Activated T-cell treated with anti-CD3 and anti-CD28 coated beads, Interleukin-2, amount 50 U/mL, for 1 hour (primary cell): ENCODE measurements at places on chromosomes 6 and 20.

- no peak for DNase-seq
These were observed 125.9 kb downstream of the TRMT11 start for GRCh38 chr6:126112171-126112632.

DNA sequence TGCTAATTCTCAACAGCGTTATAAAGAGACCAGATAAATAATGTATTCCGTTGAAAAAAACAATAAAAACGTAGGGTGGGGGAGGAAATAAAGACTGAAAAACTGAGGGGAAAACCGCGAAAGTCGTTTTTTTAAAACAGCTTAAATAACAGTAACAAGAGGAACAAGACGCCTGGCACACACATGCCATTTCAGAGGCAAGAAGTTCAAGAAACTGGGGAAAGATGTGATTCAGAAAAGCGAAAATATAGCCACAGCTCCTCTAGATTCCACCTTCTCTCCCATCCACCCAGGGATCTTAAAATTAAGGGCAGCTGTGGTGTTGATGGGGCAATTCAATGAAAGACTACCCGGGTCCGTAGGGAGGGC is 1.3 kb downstream of the EPB41L2 start:
- no peak for DNase-seq

DNA sequence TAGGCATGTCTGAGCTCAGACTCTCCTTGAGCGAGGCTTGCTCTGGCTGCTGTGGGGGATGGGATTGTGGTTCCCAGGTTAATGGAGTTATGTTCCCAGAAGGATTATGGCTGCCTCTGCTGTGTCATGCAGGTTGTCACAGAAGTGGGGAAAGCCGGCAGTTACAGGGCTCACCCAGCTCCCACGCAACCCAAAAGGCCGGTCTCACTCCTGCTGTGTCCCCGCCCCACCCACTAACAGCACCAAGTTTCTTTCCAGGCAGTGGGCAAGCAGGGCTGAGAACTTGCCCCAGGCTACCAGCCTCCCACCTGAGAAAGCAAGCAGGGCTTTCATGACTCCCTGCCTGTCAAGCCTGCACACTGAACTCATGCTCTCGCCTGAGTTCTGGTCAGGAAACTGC is 750.5 kb downstream of the FRK start:
- DNase-seq, result no peak

DNA sequence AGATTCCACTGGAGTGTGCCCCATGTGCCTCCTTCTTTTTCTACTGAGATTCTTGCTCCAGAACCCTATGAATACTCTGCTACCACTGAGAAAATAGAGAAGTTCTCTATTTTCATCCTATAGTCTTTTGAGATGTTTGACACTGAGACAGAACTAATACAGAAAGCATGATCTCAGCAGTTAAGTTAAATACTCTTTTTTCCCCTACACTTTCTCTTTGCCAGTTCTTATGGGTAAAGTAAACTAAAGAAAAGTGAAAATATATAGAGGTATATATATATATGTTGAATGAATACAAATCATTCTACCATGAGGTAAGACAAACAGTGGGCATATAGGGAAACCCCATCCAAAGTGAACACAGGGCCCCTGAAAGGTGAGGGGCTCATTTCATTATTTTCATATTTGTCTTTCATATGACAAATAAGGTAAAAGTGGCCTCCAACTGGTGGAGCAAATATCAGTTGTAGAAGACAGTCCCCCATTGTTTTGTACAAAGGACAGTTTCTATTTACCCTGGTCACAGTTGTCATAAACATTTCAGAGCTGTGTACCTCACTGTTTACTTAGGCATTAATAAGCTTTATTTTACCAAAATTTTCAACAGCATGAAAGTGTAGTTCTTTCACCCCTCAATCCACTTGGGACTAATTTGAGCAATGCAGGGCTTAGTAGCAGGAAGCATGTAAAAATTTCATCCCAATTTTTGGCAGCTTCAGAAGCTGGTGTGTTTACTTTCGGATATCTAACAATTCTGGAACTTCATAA is 188.3 kb upstream of the MARCKS start:
- DNase-seq, result no peak

- no peak for DNase-seq
These were observed 40.4 kb upstream of the DUSP22 start for GRCh38 chr6:251920-252319.

DNA sequence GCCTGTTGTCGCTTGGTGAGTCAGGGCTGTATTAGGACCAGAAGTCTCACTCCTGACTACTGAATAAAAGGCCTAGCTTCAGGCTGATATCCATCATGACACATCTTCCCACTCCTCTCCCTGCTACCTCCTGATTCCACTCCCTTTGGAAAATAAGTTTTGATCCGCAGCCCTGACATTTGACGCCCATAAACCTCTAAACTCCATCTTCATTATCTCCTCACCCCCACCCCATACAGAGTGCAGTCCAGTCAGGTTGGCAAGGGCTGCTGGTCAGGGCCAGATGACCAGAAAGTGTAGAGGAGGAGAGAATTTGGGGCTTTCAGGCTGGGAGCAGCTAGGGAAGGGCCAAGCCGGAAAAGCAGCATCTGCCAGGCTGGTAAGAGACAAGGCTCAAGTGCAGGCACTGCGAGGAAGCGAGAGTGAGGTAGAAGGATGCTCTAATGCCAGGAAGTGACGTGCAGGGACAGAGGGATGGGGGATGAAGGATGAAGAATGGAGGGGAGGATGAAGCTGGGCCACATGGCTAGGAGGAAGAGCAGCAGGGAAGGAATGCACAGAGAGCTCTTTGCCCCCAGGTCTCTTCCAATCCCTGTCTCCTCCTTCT is 1.2 kb downstream of the GGT7 start:
- DNase-seq, result no peak

DNA sequence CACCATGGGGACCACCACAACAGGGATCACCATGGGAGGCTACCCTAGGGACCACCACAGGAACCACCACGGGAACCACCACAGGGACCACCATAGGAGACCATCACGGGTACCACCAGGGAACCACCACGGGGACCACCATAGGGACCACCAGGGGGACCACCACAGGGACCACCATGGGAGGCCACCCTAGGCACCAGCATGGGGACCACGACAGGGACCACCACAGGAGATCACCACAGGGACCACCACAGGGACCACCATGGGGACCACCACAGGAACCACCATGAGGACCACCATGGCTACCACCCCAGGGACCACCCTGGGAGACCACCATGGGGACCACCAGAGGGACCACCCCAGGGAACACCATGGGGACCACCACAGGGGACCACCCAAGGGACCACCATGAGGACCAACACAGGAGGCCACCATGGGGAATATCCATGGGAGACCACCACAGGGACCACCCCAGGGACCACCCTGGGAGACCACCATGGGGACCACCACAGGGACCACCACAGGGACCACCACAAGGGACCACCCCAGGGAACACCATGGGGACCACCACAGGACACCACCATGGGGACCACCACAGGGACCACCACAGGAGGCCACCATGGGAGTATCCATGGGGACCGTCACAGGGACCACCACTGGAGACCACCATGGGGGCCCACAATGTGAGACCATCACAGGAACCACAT is 67.6 kb upstream of the MPC1 start:
- DNase-seq, result no peak

- no peak for DNase-seq
These were observed 39.6 kb downstream of the ESR1 start for GRCh38 chr6:151847064-151847463.

DNA sequence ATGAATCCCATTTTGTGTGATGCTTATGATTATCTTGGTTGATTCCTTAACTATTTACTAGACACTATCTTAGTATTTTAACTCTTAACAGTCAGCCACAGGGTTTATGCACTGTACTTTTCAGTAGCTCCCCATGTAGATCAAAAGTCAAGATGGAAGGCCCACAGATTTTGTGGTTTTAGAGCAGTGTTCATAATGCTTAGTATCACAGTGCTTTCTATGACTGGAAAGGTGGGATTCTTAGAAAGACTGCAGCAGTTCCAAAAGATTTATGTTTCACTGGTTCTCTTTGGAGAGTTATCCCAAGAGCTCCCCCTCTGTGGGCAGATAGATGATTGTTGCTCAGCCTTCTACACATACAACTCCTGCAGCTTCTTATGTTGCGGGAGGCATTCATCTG is 34.5 kb downstream of the ANKRD6 start:
- DNase-seq, result no peak

DNA sequence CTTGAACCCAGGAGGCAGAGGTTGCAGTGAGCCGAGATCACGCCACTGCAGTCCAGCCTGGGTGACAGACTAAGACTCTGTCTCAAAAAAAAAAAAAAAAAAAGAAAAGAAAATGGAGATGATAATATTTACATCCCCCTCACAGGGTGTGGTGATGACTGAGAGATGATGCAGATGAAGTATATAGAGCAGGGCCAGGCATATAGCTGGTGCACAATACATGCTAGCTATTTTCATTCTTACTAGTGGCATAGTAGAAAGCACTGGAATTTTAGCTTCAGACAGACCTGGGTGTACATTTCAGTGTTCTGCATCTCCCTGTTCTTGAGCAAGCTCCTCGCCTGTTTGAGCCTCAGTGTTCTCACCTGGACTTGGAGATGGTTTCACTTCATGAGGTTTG is 36.9 kb downstream of the CEBPB start:
- no peak for DNase-seq

DNA sequence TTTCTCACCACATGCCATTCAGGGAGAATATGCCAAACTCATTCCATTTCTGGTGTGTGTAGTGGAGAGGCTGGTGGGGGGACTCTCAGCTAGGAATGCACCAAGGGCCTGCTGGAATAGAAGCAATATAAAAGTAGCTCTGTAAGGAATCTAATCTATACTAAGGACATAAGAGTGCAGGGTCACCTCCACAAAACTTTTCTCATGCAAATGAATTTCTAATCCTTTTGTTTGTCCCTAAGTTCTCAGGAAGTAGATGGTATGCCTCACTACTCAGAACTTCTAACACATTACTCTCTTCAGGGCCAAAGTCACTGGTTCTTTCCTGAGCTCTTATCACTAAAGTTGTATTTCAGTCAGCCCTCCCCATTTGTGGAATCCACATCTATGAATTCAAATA is 427.2 kb downstream of the C6orf118 start:
- no peak for DNase-seq

DNA sequence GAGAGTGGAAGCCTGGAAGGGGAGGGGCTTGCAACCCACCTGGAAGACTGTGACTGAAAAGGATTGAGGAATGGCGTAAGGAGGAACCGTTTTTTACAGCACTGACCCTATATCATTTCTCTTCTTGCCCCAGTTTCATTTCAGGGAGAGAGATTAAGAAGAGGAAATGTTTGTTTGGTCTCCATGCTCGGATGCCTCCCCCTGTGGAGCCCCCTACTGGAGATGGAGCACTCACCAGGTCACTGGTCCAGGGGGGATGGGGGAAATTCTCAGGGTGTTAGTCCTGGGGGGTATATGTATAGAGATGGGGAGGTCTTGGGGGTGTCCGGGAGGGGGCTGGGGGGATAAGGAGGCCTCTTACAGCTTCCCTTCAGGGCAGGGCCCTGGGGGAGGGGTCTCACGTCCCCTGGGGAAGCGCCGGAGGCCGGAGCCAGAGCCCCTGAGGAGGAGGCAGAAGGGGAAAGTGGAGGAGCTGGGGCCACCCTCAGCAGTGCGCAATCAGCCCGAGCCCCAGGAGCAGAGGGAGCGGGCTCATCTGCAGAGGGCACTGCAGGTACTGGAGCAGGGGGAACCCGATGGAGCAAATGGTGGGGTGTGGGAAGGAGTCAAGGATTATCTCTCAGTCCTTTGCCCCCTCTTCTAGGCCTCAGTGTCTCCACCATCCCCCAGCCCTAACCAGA is 3.2 kb downstream of the CUTA start:
- DNase-seq, result no peak

DNA sequence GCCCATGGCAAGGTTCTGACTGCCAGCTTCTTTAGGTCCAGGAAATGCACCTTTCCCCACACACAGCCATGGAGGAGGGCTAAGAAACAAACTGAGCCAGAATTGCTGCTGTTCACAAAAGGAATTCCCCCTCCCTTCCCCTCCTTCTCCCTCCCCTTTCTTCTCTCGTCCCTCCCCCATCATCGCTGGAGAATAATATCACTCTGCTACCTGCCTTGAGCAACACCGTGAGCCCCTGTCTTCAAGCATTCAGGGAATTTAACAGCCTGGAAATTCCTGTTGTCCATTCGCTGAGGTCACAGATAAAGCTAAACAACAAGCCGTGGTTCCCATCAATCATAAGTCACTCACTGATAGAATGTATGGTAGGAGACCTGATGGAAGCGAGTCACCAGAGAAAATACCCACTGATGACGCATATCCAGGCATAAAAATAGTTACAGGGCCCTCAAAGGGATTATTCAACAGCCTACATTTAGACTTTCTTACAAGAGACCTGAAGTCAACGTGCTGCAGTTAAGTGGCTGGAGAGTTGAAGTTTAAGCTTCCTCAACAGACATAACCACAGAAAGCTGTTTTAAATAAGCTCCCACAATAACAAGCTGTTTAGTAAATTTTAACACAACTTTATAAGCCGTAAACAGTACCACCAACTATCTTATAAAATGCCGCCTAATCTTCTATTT is 59.7 kb downstream of the HIVEP2 start:
- peak; percentile 55 for DNase-seq

DNA sequence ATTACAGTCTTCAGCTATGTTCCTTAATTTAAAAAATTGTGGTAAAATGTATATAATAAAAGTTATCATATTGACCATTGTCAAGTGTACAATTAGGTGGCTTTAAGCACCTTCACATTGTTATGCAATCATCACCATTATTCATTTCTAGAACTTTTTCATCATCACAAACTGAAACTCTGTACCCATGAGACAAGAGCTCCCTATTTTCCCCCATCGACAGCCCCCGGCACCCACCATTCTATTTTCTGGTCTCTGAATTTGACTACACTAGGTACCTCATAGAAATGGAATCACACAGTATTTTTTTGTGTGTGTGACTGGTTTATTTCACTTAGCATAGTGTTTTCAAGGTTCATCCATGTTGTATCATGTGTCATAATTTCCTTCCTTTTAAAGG is 39.7 kb upstream of the FYN start:
- no peak for DNase-seq

DNA sequence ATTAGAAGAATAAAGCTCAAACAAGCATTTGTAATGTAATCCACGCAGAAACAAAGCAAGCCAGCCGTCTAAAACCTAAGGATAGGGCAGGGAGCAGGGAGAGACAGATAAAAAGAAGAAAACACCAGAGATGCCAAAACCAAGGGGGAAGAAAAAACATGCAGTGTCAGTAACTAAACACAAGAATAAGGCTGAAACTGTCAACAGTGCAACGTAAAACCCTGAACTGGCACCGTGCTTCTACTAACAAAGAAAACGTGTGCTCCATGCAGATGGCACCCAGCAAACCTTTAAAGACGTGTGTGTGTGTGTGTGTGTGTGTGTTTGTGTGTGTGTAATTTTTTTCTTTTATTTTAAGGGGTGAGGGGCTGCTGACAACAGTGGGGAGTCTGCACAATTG is 88.4 kb upstream of the TAB2 start:
- no peak for DNase-seq

DNA sequence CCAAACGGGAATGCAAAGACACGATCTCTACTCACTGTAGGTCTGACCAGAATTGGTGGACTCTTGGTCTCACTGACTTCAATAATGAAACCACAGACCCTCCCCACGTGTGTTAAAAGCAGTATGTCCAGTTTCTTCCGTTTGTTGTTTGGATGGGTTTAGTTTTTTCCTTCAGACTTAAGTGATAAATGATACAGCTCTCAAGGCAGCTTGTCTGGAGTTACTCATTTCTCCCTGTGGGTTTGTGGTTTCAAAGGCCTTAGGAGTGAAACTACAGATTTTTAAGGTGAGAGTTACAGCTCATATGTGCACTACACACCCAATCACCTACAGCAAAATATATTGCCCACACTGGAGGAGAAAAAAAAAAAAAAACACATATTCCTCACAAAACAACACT is 86.7 kb upstream of the STMND1 start:
- no peak for DNase-seq
